ENCODE measurements at places on chromosomes 1 and 21.
A peak's percentile ranks its signal among the peaks of the same experiment; 100 is the strongest.

DNA sequence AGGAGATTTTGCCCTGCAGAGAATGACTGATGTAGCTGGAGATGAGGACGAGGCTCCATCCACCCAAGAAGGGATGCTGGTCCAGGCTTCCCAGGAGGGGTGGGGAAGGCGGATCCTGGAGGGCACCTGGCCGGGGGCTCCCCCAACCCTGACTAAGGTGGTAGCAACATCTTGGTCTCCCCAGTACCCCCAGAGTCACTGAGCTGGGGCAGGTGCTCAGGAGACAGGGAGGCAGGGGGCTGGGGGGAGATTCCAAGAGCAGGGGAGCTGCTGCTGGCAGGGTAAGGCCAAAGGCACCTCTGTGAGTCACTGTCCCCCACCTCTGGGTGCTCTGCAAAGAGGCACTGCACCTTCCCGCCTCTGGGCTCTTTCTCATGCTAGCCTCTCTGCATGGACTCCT, 24.0 kb downstream of the CDCA8 start:
- no peak for DNase-seq

DNA sequence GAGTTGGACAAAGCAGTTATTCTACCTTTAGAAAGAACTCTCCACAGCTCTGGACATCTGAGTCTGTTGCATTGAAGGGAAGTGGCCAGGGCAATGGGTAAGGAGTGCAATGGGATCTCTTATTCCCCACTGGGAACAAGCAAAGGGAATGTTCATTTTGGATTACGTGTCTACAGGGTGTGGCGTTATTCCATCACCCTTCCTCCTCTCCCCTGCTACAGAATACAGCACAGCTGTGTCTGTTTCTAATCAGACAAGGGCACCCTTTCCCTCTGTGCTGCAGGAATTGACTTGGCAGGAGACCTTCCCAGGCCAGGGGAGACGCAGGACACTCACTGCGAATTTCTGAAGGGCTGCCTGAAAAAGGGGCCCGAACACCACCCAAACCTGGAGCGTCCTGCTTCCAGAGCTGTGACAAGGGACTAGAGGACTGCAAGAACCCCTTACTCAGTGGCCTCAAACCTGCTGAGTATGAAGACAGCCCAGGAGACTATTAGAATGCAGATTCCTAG, 163.6 kb upstream of the RAB4A start:
- no peak for DNase-seq

DNA sequence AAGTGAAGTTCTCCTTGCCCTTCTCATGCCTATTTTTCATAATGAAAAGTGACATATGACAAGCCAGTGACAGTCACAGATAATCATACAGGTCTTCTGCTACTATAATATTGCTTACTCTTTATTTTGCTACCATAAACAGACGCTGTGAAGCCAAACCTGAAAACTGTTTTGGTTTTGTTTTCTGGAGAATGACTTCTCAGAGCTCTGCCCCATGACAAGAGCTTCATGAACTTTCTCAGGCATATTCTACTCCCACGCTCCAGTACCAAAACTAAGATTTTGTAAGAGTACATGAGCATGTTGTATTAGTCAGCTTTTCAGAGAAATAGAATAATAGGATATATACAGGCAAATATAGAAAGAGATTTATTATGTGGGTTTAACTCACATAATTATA, 64.3 kb upstream of the VTCN1 start:
- DNase-seq, result no peak

- peak; percentile 46 for DNase-seq
Observed at GRCh38 chr21:39385299-39386145, 36.6 kb upstream of the HMGN1 start.

- DNase-seq, result no peak
Observed at GRCh38 chr1:114458237-114458777, 52.7 kb downstream of the TRIM33 start.

DNA sequence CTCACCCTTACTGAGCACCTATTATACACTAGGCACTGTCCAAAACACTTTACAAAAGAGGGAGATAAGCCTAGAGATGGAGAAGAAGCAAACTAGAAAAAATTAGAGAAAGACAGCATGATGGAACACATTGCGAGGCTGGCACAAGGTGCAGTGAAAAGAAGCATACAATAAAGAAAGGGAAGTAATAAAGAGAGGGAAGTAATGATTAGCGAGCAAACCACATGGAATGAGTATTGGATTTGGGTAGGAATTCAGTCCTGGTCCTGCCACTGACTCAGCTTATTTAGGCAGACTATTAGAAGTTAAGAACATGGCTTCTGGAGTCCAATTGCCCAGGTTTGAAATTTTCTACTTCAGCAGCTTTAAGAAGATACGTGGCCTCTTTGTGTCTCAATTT, 32.6 kb upstream of the FNBP1L start:
- no peak for DNase-seq

DNA sequence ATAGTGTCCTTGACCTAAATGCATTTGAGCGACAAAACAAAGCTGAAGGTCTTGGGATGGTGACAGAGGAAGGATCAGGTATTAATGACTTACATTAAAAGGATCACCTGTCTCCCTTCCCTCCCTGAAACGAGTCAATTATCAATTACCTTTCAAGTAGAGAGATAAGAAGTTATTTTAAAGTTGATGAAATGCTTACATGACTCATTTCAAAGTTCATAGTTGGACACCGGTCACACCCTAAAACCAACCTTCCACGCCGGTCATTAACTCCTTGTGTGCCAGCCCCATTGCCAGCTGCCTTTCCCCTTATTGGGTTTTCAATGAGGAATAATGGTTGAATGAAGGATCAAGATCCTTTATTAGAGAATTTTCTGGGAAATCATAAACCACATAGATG, 129.8 kb downstream of the ZP4 start:
- DNase-seq, result no peak

DNA sequence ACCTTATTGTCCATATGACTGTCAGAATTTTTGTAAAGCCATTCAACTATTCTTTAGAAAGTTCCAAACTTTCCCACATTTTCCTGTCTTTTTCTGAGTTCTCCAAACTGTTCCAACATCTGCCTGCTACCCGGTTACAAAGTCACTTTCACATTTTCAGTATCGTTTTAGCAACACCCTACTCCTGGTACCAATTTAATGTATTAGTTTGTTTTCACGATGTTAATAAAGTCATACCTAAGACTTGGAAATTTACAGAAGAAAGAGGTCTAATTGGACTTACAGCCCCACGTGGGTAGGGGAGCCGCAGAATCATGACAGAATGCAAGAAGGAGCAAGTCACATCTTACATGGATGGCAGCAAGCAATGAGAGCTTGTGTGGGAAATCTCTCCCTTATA, 867.8 kb downstream of the AMY1C start:
- DNase-seq, result no peak

All from stimulated activated naive B cell treated with anti-CD40 and anti-IgM and Interleukin-4, amounts not matched to agents 10 μg/mL and 1 μg/mL and 100 μg/mL, for 72 hours (primary cell).